K562 (cell line): ENCODE measurements at places on chromosomes 1 and 21. TPM values are rescaled to one million over a fixed set of nuclear protein-coding genes. Genes with fewer than 3 reads are reported as not detected.
A peak's percentile ranks its signal among the peaks of the same experiment; 100 is the strongest.

Gene PLA2G2D
- total RNA-seq = not detected in 2 replicates

Gene NBPF19
- 0.78 and 0.95 TPM in 2 replicates for total RNA-seq

Gene RGS8
- not detected in 2 replicates for total RNA-seq

Gene NPPB
- total RNA-seq = not detected in 2 replicates

Gene TFAP2E
- not detected in 2 replicates for total RNA-seq

Gene ZBTB7B
- 46.5 and 48.2 TPM in 2 replicates for total RNA-seq

Gene MEF2D
- 13.8 and 19.5 TPM in 2 replicates for total RNA-seq

Gene PRKAA2
- not detected in 2 replicates for total RNA-seq

Gene PCSK9
- 58.6 and 66.9 TPM in 2 replicates for total RNA-seq

Gene PLA2G2A
- 0.18 TPM in 1 of 2 replicates, not detected in the other for total RNA-seq

Gene FAM72C
- total RNA-seq = 15.5 and 20.7 TPM in 2 replicates

Gene KLF17
- total RNA-seq = not detected in 2 replicates

Gene GSTM2
- total RNA-seq = 6.4 and 6.8 TPM in 2 replicates

DNA sequence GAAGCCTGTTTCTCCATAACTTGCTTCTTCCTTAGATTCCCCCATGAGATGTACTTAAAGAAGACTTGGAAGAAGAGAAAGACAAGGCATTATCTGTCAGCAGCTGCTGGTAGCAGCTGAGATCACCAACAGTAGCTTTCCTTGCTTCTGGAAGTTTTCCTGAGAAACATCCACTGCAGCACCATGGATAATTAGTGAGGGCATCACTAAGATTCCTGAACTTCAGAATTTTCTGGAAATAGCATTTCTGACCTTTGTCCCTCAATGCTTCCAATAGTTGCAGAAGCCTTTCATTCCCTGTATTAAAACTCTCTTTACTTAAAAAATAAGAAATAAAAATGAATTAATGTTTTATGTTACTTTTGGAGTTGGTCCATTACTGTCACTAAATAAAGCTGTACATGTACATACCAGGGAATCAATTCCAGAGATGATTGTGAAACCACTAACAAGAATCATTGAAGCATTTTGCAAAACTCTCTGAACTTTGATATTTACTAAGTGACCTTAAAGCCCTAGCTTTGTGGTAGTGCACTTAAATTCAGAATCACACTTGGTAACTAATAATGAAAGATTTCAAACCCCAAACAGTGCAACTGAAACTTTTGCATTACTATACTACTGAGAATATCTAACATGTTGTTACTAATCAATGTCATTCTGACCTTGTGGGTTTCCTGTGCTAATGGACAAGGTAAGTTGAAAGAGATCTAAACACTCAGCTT is at the start of gene CFHR4:
Gene CFHR4, plus strand, starts transcription at position 538 of the 725 bp plus-strand sequence. Its CDS starts 99 bp downstream, at position 637.
- DNase-seq = no peak

- DNase-seq = no peak
Observed at GRCh38 chr1:234920843-234921140, 207.8 kb downstream of the TOMM20 start.

DNA sequence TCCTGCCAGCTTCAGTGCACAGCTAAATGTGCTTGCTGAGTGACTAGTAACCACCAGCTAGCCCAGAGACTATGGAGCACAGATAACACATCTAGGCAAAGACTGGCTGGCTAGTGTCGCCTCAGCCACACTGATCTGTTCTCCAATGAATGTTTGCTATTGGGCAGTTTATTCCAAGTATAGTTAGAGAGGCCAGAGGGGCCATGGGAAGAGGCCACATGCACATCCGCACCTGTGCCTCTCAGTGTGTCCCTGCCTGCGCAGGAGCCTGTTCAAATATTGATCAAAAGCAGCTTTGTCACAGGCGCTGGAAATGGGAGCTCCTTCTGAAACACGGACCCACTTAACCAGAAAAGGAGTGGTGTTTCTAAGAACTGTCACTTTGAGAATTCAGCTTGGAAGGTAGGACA is 51.3 kb upstream of the ATP1A1 start:
- no peak for DNase-seq

GRCh38 chr1:228471762-228472398 is 15.3 kb upstream of the RNF187 start:
- DNase-seq = peak; percentile 65

DNA sequence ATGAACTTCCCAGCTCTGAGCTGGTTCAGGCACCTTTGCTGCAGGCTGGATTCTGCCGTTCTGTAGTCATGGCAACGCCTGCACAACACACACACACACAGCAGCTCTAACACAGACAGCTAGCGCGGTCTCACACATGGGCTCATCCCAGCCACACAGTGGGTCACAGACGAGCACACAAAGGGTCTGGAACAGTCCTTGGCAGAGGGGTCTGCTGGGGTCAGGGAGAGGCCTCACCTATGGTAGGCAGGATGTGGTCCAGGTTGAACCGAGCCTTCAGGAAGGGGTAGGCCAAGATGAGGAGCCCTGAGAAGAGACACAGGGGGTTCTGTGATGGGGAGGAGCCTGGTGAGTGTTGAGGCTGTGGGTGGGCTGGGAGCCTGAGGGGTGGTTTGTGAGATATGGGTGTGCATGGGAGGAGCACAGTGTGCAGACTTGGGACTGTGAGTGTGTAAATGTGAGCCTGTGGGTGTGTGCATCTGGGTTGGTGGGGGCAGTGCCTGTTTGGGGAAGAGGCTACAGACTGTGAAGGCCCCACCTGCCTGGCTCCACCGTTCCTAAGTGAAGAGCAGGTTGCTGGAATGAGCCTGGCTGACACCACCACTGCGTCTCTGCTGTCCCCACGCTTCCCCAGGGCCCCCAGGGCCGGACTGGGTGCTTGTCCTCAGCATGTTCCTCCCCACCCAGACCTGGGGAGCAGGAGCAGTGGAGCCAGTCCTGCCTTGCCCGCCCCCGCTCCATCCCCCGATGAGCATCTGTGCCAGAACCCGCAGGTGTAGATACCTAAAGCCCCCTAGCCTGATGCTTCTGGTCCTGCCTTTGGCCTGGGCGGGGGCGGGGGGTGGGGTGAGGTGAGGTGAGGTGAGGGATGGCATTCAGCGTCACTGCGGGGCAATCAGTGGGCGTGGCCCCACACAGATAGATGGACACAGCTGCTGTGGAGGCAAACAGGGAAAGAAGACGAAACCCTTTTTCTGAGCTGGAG is 1.5 kb downstream of the KNCN start:
- DNase-seq = peak; percentile 38

DNA sequence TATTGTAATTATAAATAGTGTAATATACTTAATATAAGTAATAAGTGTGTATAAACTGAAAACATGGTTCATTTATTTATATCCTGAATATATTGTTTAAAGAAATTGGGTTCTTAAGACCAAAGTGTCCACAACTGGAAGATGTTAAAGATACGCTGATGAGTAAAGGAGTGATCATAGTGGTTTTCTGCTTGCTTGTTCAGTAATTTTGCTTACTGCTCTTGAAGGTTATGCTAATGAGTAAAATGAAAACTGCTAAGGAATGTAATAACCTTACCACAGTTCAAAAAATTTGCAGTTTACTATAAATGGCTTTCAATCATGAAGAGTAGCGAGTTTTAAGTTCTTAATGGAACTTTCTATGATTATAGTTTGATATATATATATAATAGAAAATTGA is 22.0 kb downstream of the DONSON start:
- no peak for DNase-seq

DNA sequence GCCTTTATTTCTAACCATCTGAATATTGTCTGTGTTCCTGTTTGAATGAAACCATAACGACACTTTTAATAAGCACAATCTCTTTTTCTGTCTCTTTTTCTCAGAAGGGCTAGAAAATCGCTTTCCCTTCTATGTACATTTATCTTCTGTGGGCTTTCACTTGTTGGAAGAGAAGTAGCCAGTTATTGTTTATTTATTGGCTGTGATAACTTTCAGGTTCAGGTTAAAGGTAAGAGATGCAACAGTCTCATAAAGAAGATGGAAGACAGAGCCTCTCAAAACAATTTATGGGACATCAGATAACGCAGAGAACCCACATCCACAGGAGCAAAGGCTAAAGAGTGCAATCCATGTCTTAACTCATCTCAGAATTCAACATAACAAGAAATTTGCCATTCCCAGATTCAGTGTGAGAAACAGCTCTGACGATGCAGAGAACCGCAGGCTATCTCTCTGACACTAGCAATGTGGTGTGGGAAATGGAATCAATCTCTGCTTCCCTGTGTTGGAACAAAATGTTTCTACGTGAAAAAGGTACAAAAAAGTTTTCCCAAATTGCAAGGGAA is 4.1 kb upstream of the CD244 start:
- no peak for DNase-seq

DNA sequence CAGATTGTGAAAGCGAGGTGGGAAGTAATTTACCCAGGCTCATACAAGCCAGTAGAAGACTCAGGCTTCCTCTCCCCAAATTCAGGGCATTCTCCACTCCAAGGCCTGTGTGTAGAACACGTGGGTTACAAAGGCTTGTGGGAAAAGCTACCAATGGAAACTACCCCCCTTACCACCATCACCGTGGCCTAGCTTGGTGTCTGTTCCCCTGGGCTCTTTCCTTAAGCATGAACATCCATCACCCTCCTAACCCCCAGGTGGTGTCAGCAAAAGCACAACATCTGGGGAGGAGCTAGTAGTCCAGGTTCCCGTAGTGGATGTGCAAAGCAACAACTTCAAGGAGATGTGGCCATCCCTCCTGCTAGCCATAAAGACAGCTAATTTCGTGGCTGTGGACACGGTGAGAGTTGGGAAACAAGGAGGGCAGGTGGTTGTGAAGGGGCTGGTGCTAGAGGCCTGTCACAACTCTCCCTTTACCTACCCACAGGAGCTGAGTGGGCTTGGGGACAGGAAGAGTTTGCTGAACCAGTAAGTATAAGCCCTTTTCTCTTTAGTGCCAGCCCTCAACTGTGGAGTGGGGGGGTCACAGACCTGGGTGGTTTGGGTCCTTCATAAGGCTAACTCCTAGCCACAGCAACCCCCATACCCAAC is 701 bp upstream of the MUTYH start:
- peak; percentile 65 for DNase-seq

DNA sequence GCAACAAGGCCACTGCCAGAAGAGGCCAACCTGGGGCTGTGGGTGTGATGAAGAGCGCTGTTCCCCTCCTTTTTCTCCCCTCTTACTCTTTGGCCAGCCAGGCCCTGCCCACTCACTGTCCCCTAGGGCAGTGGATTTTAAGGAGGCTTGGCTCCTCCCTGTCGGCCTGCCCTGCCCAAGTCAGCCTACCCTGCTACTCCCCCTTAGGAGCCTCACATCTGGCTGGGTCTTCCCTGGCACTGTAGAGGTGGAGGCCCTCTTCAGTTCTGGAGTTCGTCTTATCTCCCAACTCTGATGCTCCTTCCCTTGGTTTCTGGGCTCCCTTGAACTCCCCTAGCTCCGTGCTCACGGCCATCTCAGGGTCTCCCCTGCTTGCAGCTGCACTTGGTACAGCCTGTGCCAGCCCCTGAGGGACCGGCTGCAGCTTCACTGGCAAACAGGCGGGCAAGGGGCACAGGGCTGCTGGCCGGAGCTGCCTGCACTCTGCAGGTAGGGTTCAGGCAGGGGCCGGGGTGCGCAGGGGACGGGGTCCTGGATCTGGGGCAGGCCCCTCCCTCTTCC is 4.0 kb downstream of the AMPD2 start:
- no peak for DNase-seq

DNA sequence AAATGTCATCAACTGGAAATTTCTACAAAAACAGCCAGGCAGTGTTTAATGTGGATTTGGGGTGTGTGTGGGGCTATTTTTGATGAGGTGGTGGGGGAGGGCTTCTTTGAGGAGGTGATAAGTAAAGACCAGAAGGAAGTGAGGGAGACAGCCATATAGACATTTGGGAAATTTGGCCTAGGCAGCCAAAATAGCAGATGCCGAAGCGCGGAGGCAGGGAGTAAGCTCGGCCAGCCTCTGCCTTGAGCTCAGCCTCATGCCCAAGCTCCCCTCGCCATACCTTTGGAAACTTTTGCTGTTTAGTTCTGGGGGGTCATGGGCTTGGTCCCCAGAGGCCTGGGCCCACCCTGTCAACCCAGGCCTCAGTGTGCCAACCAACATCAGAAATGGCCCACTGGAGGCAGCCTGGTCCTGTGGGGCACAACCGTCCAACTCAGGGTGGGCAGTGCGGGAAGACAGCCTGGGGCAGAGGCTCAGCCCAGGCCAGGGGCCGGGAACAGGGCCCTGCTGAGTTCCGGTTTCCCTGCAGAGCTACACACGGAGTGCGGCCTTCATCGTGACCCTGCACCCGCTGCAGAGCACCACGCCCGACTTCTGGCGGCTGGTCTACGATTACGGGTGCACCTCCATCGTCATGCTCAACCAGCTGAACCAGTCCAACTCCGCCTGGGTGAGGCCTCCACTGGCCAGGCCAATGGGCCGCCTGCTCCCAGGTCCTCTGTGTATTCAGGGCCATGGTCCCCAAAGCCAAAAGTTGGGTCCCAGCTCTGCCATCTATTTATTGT is 84.0 kb downstream of the PTPRU start:
- DNase-seq = no peak

DNA sequence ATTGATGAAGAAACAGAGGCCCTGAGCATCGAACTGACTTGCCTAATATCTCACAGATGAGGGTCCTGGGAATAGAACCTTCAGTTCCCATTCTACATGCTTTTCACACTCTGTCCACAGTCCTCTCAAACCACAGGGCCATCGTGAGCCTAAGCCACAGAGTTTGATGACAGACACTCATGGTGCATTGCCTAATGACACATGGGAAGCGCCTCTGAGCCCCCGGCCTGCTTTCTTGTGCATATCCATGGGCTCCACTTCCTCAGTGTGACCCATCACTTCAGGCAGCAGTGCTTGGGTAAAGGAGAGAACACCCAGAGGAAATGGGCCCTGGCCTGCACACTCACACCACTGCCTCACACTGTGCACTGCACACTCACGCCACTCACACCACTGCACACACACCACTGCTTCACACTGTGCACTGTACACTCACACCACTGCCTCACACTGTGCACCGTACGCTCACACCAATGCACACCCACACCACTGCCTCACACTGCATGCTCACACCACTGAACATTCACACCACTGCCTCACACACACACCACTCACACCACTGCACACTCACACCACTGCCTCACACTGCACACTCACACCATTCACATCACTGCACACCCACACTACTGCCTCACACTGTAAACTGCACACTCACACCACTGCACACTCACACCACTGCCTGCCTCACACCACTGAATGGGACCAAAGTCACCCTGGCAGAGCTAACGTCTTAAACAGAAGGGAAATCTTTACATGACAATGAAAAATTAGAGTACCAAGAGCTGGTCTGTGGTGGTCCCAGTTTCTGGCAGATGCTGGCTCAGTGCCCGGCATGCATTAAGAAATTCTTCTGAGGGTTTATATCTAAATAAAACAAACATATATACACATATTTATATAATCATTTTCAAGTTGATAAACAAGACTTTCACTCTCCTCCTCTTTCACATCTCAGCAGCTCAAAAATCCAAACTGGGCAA is 53.0 kb downstream of the KANK4 start:
- no peak for DNase-seq

DNA sequence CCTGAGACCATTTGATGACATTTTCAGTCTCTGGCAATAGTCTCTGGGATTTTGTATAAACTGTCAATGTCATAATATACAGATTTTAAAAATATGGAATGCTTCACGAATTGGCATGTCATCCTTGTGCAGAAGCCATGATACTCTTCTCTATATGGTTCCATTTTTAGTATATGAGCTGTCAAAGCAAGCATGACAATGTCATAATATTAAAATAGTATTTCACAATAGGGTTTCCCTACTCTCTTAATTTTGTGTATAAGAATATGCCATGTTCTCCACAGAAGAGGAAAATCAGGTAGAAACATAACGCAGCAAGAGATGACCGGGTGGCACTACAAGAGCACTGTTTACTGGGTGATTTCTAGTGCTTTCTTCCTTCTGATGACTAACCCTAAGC is 8.3 kb upstream of the DIPK1A start:
- no peak for DNase-seq

GRCh38 chr1:188140958-188141357 is 1312.2 kb downstream of the PLA2G4A start:
- DNase-seq = no peak

- peak; percentile 13 for DNase-seq
Observed at GRCh38 chr1:92572520-92572919, 85.8 kb upstream of the GFI1 start.
